ENCODE measurements at places on chromosomes 5 and 9. TPM values are rescaled to one million over a fixed set of nuclear protein-coding genes. Genes with fewer than 3 reads are reported as not detected.

- H3K4me1 ChIP-seq: no peaks in the 10 kb centered on the region
- no peaks in the 10 kb centered on the region for H3K27me3 ChIP-seq
- no peaks in the 10 kb centered on the region for H3K36me3 ChIP-seq
- DNase-seq: no peak
- H3K4me3 ChIP-seq: no peak overlapping the region
These were observed 259.2 kb downstream of the SLCO4C1 start for GRCh38 chr5:102036927-102037326.

RNF224 gene
- total RNA-seq: not detected

GRCh38 chr9:22645893-22646292 is 199.3 kb downstream of the DMRTA1 start:
- no peak overlapping the region for H3K27ac ChIP-seq
- no peaks in the 10 kb centered on the region for H3K27me3 ChIP-seq
- no peaks in the 10 kb centered on the region for H3K4me1 ChIP-seq
- DNase-seq: no peak

GRCh38 chr5:54024466-54024865 is 285.9 kb downstream of the ARL15 start:
- H3K27ac ChIP-seq: no peak overlapping the region
- no peaks in the 10 kb centered on the region for H3K27me3 ChIP-seq
- no peak for DNase-seq
- H3K4me3 ChIP-seq: no peak overlapping the region
- peaks cover 3% of the 10 kb centered on the region for H3K36me3 ChIP-seq

DNA sequence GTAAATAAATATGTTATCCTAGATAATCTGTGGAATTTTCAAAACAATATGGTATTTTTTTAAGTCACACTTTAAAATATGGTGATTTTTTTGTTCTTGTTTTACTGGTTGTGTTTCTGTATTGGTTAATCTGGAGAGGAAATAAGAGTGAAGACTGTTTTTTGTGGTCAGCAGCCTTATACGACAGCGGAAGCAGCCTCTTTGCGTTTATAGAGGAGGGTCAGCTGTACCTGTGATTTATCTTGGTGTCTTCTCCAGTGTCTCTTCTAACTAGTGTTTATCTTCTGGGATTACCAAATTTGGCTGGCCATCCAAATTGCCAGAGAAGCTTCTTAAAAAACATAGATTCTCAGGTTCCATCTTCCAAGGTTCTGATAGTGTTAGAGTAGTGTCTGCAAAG is 58.7 kb downstream of the ICE1 start:
- no peak overlapping the region for H3K4me3 ChIP-seq
- peaks cover 29% of the 10 kb centered on the region for H3K36me3 ChIP-seq
- no peak for DNase-seq
- H3K27ac ChIP-seq: no peak overlapping the region

DNA sequence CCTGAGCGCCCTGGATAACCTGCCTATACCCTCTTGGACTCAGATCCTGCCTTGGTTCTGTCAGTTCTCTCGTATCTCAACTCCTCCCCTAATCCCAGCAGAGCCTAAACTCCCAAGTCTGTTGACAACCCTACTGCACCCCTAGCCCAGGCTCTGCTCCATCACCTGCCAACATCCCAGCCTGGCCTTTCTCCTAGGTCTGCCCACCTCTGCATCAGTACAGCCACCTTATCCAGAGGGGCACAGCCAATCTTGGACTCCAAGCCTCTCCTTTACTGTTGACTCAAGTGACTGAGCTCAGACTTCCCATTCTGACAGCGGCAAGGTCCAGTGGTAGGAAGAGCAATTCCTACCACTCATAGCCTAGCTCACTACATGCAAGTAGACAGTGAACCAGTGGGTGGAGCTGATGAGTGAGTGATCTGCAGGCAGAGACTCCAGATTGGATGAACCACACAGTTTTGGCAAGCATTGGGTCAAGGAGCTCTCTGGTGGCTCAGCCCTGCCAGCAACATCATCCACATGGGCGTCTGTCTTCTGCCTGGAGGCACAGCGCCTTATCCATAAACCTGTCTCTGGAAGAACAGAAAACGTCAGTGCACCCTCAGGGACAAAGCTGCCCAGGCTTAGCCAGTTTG is 26.5 kb downstream of the TRMO start:
- H3K4me1 ChIP-seq: no peaks in the 10 kb centered on the region
- H3K27ac ChIP-seq: no peak overlapping the region
- H3K4me3 ChIP-seq: no peak overlapping the region
- H3K27me3 ChIP-seq: no peaks in the 10 kb centered on the region

- DNase-seq: no peak
- no peak overlapping the region for H3K27ac ChIP-seq
- no peak overlapping the region for H3K4me3 ChIP-seq
- peaks cover 84% of the 10 kb centered on the region for H3K27me3 ChIP-seq
- H3K36me3 ChIP-seq: no peaks in the 10 kb centered on the region
These were observed 71.6 kb downstream of the PCDH1 start for GRCh38 chr5:141806626-141807025.

RNF183 gene
- not detected for total RNA-seq

DNA sequence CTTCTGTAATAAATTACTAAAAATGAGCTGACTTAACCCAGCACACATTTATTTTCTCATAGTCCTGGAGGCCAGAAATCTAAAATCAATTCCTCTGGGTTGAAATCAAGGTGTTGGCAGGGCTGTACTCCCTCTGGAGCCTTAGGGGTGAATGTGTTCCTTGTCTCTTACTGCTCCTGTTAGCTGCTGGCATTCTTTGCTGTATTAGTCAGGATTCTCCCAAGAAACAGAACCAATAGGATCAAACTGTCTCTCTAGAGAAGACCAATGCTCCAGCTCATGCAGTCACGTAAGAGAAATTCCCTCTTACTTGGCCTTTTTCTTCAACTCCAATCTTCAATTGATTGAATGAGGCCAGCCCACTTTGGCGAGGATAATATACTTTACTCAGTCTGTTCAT is 15.3 kb upstream of the CD180 start:
- H3K4me1 ChIP-seq: peaks cover 19% of the 10 kb centered on the region
- H3K4me3 ChIP-seq: no peak overlapping the region
- no peak overlapping the region for H3K27ac ChIP-seq
- H3K27me3 ChIP-seq: peaks cover 4% of the 10 kb centered on the region
- DNase-seq: peak; percentile 25

GRCh38 chr9:125646621-125647100 is 60.3 kb downstream of the MAPKAP1 start:
- peaks cover 1% of the 10 kb centered on the region for H3K36me3 ChIP-seq
- H3K27me3 ChIP-seq: no peaks in the 10 kb centered on the region
- no peak overlapping the region for H3K4me3 ChIP-seq
- peak overlapping the region; percentile 88 for H3K27ac ChIP-seq

Data from osteocyte (in vitro differentiated cells).